ENCODE measurements at places on chromosomes 1 and 21.
A peak's percentile ranks its signal among the peaks of the same experiment; 100 is the strongest.

DNA sequence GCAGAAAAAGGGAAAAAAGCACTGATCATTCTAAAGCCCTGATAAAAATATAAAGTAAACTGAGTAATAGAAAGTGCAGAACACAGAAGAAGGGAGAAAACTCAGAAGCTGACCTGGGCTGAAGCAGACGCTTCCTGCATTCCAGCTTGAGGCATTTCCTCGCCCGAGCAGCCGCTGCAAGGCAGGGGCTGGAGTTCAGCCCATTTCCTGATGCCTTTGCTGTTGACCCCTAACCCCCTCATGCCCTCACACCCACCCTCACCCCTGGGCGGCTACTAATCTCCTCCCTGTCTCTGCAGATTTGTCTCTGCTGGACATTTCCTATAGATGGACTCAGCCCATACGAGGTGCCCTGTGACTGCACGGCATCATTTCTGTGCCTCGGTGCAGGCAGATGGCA, 227.8 kb downstream of the NPHP4 start:
- DNase-seq = no peak

DNA sequence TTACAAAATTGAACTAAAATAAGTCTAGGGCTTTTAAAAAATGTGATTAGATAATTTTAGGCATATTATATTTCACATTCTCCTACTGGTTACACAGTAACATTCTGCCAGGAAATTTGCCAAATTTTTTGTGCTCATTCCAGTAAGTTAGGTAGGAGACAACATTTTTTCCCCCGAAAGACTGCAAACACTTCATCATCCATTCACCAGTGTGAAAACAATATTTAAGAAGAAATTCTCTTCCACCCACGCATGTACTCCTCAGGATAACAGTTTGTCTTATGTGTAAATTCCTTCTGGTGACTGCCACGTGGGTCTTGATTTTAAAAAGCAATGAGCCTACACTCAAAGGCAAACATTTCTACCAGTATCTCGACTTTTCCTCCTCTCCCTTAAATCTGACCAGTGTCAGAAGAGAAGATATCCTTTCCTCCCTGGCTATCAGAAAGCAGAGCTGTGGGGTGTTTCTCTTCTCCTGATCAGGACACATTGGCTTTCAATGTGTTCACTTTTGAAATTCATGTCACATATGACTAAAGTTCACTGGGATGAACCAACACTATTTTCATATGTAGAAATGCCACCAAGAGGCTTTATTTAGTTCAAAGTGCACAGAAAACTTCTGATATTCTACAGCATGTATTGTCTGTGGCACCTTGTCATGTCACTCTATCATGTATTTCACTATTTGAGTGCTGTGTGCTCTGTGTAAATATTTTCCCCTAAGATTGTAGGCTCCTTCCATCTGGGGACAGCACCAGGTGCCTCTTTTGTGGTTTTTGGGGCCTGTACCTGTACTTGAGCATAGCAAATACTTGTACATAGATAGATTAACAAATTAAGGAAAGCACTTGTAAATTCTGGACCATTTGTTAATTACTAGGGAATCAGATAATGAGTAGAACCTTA, 38.6 kb downstream of the LHX9 start:
- no peak for DNase-seq

- no peak for DNase-seq
Observed at GRCh38 chr1:180611016-180611930, 20.5 kb upstream of the XPR1 start.

DNA sequence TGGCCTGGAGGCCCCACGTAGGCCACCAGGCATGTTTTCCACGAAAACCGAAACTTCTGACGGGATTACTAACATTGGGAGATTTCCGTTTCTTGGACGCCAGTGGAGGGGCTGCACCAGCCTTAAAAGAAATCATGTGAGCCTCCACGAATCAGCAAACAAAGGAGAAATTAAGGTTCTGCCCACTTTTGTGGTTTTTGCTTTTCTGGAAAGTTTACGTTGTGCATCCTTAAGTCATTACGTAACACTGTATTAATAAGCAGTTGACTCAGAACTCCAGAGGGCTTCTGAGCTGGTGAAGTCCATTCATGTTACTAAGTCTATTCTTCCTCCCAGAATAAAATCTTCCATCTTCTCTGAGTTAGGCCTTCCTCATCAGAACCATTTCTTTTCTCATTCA, 168.5 kb downstream of the PSMG1 start:
- no peak for DNase-seq

GRCh38 chr1:26191739-26192138, 1.3 kb downstream of the CATSPER4 start:
- peak; percentile 24 for DNase-seq

- DNase-seq = peak; percentile 91
Observed at GRCh38 chr21:31184459-31184858, 146.2 kb upstream of the KRTAP19-8 start.

DNA sequence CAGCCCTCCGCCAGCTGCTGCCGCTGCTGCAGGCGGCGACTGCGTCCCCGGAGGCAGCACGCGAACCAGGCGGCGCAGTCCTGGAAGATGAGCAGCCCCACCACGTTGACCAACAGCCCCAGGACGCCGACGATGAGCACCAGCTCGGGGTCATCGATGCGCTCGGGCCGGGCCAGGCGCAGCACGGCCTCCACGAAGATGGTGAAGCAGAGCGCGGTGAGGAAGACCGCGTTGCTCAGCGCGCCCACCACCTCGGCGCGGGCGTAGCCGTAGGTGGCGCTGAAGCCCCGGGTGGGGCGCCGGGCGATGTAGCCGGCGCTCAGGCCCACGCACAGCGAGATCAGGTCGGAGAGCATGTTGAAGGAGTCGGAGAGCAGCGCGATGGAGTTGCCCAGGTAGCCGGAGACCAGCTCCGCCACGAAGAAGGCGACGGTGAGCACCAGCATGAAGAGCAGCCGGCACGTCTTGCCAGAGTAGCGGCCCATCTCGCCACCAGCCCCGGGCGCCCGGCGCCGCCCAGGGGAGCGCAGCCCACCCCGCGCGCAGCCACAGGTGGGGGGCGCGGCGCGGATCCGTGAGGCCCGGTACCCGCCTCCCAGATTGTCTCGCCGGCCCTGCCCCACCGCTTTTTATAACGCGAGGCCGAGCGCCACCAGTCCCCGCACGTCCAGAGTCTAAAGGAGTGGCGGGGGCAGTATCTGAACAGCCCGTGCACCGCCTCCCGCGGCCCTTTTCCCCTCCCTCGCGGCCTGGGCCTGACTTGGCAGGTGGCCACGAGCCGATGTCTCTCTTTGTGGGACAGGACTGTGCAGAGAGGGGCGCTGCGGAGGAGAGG, at the start of gene SLC30A10:
TSS of gene SLC30A10 (minus strand) at position 602 of the 835 bp plus-strand sequence. CDS start at position 485, 117 bp downstream.
- DNase-seq = peak; percentile 7

DNA sequence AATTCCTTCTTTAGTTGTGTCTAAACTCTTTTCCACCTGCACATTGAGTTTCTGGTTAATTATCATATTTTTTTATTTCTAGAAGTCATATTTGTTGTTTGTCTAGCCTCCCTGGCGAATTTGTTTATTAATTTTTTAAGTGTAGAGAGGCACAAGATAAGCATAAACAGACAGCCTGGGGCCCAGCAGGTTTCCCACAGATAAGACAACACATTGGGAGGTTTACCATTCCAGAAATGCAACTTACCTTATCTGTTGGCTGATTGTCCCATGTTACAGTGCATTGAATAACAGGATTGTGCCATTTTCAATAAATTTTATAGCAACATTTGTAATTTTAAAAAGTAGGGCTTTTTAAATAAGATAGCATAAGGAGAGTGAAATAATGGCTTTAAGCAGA, 34.9 kb downstream of the COG2 start:
- DNase-seq = no peak

DNA sequence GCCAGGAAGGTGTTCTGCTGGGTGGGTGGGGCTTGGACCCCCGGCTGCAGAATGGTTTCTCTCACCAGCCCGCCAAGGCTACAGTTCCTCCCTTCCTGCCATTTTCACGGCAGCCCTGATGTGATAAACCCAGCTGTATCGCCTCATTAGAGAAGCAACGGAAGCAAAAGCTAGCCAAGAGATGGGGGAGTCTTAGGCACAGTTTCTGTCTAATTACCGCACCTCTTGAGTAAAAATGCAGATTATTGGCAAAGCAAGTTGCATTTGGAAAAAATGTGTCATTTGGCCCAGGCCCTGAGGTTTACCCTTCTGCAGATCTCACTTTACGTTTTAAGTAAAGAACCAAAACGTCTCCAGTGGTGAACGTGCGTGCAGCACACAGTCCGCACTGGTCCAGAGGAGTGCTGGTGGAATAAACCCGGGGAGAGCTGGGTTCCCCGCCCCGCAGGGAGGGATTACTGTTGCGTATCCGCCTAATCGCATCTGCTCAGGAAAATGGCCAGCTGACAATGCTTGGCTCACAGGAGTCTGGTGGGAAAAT, 109.9 kb downstream of the GALNT2 start:
- peak; percentile 19 for DNase-seq

- DNase-seq = no peak
Observed at GRCh38 chr1:83929184-83929583, 69.7 kb downstream of the TTLL7 start.

DNA sequence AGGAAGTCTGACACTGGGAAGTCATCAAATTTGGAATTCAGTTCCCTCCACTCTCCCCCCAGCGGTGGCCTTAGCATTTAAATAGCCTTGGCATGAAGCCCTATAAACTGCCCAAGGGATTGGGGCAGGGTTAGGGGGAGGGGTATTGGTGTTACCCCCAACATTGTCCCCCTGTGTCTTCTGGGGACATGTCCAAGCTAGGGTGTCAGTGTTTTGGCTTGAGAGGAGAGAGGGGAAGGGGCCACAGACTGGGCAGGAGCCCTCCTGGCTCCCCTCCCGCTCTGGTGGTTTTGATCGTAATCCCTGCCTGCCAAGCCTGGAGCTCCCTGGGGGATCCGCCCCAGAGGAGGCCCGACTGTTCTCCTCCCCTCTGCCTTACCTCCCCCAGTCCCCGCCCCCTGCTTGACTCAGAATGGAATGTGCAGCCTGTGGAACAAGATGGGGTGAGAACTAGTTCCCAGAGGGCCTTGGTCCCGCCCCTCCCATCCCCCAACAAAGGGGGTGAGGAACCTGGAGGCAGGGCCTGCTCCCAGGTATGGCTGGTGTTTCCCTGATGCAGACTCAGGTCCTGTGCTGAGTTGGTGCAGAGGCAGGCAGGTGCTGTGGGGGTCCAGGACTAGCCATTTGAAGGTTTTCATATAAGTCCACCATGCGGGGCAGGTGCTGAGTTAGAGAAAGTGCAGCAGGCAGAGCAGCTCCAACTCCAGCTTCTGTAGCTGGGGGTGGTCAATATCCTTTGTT, 7.4 kb downstream of the SOX13 start:
- no peak for DNase-seq

GRCh38 chr1:209063767-209064659, 519.5 kb upstream of the CAMK1G start:
- DNase-seq = no peak

- no peak for DNase-seq
Observed at GRCh38 chr1:178126261-178126660, 32.4 kb downstream of the RASAL2 start.

DNA sequence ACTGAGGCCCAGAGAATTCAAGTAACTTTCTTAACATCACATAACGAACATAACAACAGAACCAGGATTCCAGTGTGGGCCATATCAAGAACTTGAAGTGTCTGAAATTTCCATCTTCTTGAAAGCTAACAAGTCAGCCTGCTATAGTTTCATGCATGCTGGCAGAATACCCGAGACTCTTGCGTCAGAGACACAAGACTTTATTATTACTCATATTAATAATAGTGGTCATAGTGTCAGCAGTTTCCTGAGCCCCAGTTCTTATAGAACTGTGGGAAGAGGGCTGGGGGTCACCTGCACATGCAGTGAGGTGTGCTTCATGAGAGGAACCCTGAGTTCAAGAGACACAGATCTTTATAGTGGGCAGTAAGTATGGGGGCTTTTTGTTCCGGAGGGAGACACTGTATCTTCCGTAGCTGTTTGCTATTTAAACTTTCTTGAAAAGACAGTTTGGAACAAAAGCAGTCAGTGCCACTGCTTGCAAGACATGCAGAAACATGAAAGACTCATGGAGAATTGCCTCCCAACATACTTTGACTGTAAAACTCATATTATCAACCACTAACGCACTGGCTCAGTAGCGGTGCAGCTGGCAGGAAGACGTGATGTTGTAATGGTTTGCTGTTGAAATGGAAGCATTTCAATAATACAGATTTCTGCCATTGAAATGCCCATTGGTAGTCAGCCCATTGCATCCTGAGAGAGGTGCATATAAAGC, 339.2 kb downstream of the ADGRL2 start:
- no peak for DNase-seq

- peak; percentile 54 for DNase-seq
Observed at GRCh38 chr1:239718571-239718970, 332.2 kb downstream of the CHRM3 start.

GRCh38 chr21:38878379-38879179, 72.8 kb downstream of the ETS2 start:
- no peak for DNase-seq

DNA sequence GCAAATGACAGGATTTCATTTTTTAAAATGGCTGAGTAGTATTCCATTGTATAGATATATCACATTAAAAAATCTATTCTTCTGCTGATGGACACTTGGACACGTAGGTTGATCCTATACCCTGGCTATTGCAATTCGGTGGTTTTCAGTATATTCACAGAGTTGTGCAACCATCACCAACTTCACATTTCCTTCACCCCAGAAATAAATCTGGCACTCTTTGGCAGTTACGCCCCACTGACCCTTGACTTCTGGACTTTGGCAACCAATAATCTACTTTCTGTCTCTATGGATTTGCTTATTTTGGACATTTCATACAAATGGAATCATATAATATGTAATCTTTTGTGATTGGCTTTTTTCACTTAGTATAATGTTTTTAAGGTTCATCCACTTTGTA, 35.9 kb downstream of the MAP3K7CL start:
- DNase-seq = no peak

GRCh38 chr21:35482933-35483662, 434.0 kb upstream of the RUNX1 start:
- DNase-seq = peak; percentile 65

GRCh38 chr1:75135573-75136194, 1.5 kb downstream of the LHX8 start:
- no peak for DNase-seq

GRCh38 chr1:43062527-43063095, 103.9 kb upstream of the SLC2A1 start:
- no peak for DNase-seq

GRCh38 chr1:95888941-95889390, 655.0 kb downstream of the RWDD3 start:
- DNase-seq = no peak

GRCh38 chr1:17348593-17349234, 23.3 kb upstream of the PADI6 start:
- DNase-seq = no peak

GRCh38 chr1:119621705-119622104, 26.4 kb downstream of the ZNF697 start:
- DNase-seq = no peak

GRCh38 chr1:179707406-179707805, 35.7 kb upstream of the FAM163A start:
- no peak for DNase-seq

DNA sequence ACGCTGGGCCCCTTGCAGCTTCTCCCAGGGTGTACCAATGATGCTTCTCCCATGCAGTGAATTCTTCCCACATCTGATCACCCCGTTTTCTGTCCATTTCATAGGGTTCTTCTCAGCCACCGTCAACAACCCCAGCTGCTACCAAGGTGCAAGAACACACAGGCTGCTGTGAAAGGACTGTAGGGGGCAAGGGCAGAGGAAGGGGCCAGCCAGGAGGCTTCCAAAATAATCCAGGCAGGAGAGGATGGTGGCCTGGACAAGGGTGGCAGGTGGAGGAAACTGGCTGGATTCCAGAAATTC, 113.3 kb upstream of the WNT4 start:
- no peak for DNase-seq

GRCh38 chr1:114341856-114342255, 169.1 kb downstream of the TRIM33 start:
- DNase-seq = no peak
